Right lobe of liver (tissue), 6 donors: ENCODE measurements at places on chromosomes 1 and 21. TPM values are rescaled to one million over a fixed set of nuclear protein-coding genes. Genes with fewer than 3 reads are reported as not detected.

DNA sequence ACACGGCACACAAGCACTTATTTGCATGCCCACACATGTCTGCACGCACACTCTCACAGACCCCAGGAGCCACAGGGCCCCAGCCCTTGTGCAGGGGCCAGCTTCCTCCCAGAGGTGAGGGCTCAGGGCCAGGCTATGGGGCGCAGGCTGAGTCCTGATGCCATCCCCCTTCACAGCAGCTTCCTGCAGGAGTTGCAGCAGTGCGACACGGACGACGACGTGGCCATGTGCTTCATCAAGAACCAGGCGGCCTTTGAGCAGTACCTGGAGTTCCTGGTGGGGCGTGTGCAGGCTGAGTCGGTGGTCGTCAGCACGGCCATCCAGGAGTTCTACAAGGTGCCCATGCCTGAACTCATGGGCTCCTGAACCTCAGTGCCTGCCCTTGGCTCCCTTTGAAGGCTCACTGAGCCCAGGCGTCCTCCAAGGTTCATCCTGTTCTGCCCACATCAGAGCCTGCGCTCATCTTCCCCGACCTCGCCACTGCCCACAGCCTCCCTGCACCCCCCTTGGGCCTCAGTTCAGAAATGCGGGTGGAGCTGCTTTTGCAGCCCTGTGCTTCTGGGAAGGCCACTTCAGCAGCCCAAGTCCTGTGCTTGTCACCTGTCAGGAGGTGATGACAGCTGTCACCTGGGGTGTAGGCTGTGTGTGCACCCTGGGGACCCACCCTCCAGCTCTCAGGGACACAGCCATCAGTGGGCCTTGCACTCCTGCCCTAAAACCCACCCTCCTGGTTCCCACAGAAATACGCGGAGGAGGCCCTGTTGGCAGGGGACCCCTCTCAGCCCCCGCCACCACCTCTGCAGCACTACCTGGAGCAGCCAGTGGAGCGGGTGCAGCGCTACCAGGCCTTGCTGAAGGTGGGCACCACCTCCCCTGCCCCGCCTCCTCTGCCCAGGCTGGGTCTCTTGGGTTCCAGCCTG is 66.6 kb downstream of the TRIM11 start:
- H3K27me3 ChIP-seq, result no peaks in the 10 kb centered on the region
- H3K4me1 ChIP-seq, result no peaks in the 10 kb centered on the region
- H3K4me3 ChIP-seq, result no peak overlapping the region

The ATP1A4 gene
- total RNA-seq, result not detected

The KCNA2 gene
- 0.10 TPM for total RNA-seq

- H3K27ac ChIP-seq, result no peak overlapping the region
- no peaks in the 10 kb centered on the region for H3K27me3 ChIP-seq
- DNase-seq, result no peak
- H3K4me3 ChIP-seq, result no peak overlapping the region
- H3K4me1 ChIP-seq, result no peaks in the 10 kb centered on the region
- H3K36me3 ChIP-seq, result no peaks in the 10 kb centered on the region
Measured at GRCh38 chr1:199404191-199404590, 623.3 kb upstream of the NR5A2 start.

The MIB2 gene
- 30.8 TPM for total RNA-seq
